ENCODE measurements at places on chromosomes 11 and 22.

DNA sequence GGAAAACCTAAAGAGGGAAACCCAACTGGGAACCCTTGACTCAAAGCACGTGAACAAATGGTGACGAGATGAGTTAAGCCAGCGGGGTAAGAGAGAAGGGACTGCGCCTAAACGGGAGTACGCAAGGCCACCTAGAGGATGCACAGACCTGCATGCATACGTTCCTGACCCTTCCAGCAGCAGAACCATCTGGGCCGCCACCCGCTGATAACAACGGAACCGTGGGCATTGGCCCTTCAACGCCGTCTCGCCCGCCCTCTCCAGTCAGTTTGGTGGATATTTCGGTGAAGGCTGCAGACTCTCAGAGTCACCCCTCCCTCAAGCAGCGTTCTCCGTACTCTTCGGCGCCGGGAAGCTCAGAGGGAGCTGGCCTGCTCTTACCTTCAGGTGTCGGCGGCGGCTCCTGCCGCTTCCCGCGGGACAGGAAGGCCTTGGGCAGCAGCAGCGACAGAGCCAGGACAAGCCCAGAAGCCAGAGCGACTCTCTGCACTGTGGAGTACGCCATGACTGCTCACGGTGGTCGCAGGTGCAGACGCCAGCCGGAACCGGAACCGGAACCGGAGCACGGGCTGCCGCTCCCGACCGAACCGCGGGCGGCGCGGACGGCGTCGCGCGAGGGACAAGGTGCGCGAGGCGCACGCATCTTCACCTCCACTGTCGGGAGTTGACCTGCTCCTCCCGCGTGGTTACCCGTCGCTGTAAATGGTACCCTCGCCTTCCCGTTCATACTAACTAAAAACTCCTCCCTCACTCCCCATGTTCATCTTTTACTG lies at the start of gene RIC3:
RIC3 (minus strand) TSS at position 541 of the 773 bp plus-strand sequence; CDS start at position 505, 36 bp downstream.
- peaks cover 5% of the 10 kb centered on the region for H3K27me3 ChIP-seq
- H3K36me3 ChIP-seq, result no peaks in the 10 kb centered on the region
- H3K27ac ChIP-seq, result no peak within 1 kb of the TSS
- H3K4me3 ChIP-seq, result peak within 1 kb of the TSS; percentile 89
- peak; percentile 22 for DNase-seq

GRCh38 chr11:132228746-132229325 lies 858.4 kb downstream of the NTM start:
- H3K27ac ChIP-seq, result no peak overlapping the region
- peaks cover 2% of the 10 kb centered on the region for H3K27me3 ChIP-seq
- H3K4me3 ChIP-seq, result no peak overlapping the region
- peaks cover 2% of the 10 kb centered on the region for H3K36me3 ChIP-seq
- H3K4me1 ChIP-seq, result no peaks in the 10 kb centered on the region

- H3K4me1 ChIP-seq, result peaks cover 31% of the 10 kb centered on the region
- peak; percentile 62 for DNase-seq
- peaks cover 23% of the 10 kb centered on the region for H3K27me3 ChIP-seq
- H3K27ac ChIP-seq, result no peak within 1 kb of the TSS
- peak within 1 kb of the TSS; percentile 49 for H3K4me3 ChIP-seq
These were observed at the start of gene PHLDB1 for GRCh38 chr11:118607401-118608359. PHLDB1 (plus strand) TSS chr11:118607615; CDS start chr11:118613837, 6,222 bp downstream.

DNA sequence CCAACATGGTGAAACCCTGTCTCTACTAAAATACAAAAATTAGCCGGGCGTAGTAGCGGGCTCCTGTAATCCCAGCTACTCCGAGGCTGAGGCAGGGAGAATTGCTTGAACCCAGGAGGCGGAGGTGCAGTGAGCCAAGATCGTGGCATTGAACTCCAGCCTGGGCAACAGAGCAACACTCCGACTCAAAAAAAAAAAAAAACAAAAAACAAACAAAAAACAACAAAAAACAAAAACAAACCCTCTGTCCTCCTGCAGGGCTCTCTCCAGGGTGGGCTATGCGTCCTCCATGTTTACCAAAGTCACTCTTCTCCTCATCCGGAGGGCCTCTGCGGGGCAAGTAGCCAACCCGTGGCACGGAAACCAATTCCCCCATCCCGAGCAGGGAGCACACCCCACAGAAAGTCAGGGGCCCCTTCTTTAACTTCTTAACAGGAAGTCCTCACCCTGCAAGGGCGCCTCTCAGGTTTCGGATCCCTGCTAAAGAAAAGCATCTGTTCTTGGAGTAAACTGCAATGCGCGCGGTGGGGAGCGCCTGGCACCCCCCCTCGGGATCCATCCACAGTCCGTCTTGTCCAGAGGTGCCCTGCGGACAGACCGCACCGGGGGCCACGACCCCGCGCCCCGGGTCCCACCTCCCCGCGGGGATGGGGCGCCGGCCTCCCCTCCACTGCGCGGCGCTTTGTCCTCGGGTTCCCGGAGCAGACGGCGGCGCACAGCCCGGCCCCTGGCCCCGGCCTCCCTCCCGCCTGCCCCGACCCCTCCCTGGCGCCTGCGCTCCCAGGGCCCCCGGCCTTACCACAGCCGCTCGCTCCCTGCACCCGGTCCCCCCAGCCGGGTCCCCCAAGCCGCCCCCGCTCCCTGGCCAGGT lies 712 bp downstream of the CERK start:
- H3K36me3 ChIP-seq, result peaks cover 3% of the 10 kb centered on the region
- H3K27me3 ChIP-seq, result peaks cover 7% of the 10 kb centered on the region
- peaks cover 27% of the 10 kb centered on the region for H3K4me1 ChIP-seq

DNA sequence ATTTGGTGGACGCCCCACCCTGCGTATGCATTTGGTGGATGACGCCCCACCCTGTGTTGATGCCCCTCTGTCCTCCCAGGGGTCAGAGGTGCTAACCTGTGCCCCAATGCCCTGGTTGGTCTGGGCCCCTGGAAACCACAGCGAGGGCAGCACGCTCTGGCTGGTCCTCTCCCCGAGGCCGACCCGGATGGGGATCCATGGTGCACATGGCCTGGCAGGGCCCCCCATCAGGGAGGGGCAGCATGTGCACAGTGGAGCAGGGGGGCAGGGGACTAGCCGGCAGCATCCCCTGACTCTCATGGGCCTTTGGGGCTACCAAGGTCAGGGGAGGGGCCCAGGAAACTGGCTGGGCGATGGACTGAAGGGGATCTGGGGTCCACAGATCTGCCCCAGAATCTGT lies 7.6 kb upstream of the MUC5AC start:
- peaks cover 15% of the 10 kb centered on the region for H3K36me3 ChIP-seq
- no peak for DNase-seq
- H3K27ac ChIP-seq, result no peak overlapping the region
- peaks cover 11% of the 10 kb centered on the region for H3K27me3 ChIP-seq

- H3K36me3 ChIP-seq, result peaks cover 3% of the 10 kb centered on the region
- H3K27me3 ChIP-seq, result peaks cover 14% of the 10 kb centered on the region
- no peak overlapping the region for H3K27ac ChIP-seq
- peak; percentile 18 for DNase-seq
- H3K4me3 ChIP-seq, result no peak overlapping the region
These were observed 759 bp downstream of the CPT1A start for GRCh38 chr11:68840661-68841653.

DNA sequence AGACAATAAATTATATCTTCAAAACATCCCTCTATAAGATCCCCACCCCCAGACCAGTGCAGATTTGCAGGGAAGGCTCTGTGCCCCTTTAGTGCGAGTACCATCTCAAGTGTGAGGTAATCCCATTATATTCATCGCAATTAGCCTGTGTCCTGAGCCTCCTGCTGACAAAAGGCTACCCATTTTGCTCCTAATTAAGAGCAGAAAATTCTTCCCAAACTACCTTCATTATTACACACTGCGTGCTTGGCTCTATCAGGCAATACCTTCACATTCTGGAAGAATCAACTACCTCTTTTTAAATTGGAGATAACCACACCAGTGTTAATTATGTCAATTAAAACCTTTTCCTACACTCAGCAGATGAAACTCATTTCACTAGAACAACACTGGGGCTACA lies 1133.4 kb upstream of the CCDC90B start:
- H3K4me3 ChIP-seq, result no peak overlapping the region
- no peaks in the 10 kb centered on the region for H3K36me3 ChIP-seq
- H3K4me1 ChIP-seq, result no peaks in the 10 kb centered on the region
- DNase-seq, result no peak

- no peak overlapping the region for H3K4me3 ChIP-seq
- no peak for DNase-seq
- peaks cover 4% of the 10 kb centered on the region for H3K27me3 ChIP-seq
These were observed 38.9 kb upstream of the CSNK2A3 start for GRCh38 chr11:11391796-11392463.

- no peak overlapping the region for H3K4me3 ChIP-seq
- no peak overlapping the region for H3K27ac ChIP-seq
- no peaks in the 10 kb centered on the region for H3K27me3 ChIP-seq
- no peaks in the 10 kb centered on the region for H3K36me3 ChIP-seq
- peaks cover 4% of the 10 kb centered on the region for H3K4me1 ChIP-seq
These were observed 1585.2 kb upstream of the TENM4 start for GRCh38 chr11:81026032-81026431.

DNA sequence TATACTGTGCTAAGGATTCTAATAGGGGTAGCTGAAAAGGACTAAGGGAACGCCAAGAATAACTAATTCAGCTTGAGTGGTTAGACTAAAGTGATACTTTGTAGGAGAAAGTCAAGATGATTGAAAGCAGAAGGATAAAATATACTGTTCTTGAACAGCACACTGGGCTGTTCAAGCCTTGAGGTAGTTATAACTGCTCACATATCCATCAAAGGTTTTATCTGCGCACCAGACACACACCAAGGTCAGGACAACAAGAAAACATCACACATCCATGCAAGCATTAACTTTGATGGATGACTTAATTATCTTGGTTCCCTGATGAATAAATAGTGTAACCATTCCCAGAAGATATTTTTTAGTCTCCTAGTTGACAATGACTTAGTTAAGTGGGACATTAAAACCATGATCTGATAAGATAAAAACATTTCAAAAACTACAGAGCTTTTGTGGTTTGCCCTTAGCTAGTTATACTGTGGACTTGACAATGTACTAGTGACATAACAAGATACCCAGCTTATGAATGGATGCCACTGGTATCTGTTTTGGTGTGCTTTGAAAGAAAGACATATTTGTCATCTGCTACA lies 728.9 kb downstream of the JRKL start:
- no peak overlapping the region for H3K4me3 ChIP-seq
- no peak overlapping the region for H3K27ac ChIP-seq
- H3K36me3 ChIP-seq, result no peaks in the 10 kb centered on the region
- H3K27me3 ChIP-seq, result no peaks in the 10 kb centered on the region
- DNase-seq, result no peak

DNA sequence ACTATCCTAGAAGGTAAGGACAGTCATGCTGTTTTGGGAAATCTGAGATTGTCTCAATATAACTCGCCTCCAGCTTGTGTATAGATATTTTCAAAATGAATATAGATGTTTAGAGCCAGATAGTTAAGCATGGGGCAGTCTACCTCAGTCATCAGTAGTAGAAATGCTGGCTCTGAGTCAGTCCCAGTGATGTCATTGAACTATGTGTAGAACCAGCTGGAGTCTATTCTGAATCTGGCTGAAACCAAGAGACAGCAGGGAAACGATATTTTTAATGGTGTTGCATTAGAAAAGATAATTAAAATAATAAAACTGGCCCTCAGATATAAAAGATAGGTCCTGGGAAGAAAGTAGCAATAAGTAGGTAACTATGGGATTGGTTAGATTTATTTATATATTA lies 25.9 kb downstream of the PIWIL4 start:
- peaks cover 27% of the 10 kb centered on the region for H3K4me1 ChIP-seq
- H3K36me3 ChIP-seq, result no peaks in the 10 kb centered on the region
- no peak overlapping the region for H3K27ac ChIP-seq

GRCh38 chr22:37196539-37197450 lies 8.7 kb upstream of the C1QTNF6 start:
- H3K27me3 ChIP-seq, result peaks cover 1% of the 10 kb centered on the region
- H3K27ac ChIP-seq, result no peak overlapping the region
- H3K36me3 ChIP-seq, result peaks cover 8% of the 10 kb centered on the region
- DNase-seq, result no peak
- H3K4me1 ChIP-seq, result peaks cover 3% of the 10 kb centered on the region

DNA sequence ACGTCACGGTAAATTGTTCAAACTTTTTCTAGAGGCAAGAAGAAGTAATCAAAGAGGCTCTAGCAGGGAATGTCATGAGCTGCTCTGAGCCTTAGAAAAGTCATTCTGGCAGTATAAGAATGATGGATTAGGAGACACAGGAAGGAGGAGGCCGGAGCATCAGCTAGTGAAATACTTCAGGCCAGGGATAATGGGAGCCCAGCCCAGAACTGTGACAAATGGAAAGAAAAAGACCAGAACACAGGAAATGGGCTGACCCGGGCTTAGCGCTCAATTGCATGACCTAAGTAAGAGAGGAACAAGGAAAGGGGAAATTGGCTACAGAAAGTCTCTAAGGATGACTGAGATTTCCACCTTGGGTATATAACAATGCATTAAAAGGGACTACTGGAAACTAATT lies 108.6 kb downstream of the LARGE1 start:
- H3K4me1 ChIP-seq, result peaks cover 11% of the 10 kb centered on the region
- H3K36me3 ChIP-seq, result peaks cover 1% of the 10 kb centered on the region
- no peak overlapping the region for H3K4me3 ChIP-seq
- H3K27ac ChIP-seq, result no peak overlapping the region
- no peaks in the 10 kb centered on the region for H3K27me3 ChIP-seq
- DNase-seq, result no peak

DNA sequence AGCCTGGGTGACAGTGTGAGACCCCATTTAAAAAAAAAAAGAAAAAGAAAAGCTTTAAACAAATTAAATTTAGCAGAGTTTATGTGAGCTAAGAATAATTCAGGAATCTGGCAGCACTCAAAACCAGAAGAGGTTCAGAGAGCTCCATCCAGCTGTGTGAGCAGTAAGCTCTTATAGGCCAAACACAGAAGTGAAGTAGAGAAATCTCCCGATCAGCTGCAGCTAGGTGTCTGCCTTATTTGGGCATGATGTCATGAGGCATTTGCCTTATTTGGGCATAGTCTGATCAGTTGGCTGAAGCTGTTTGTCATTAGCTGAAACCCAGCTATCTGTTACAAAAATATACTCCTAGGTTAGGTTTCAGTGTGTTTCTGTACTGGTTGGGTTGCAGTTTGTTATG lies 8.2 kb downstream of the MS4A15 start:
- peaks cover 4% of the 10 kb centered on the region for H3K4me1 ChIP-seq
- no peak overlapping the region for H3K4me3 ChIP-seq
- H3K36me3 ChIP-seq, result no peaks in the 10 kb centered on the region
- H3K27ac ChIP-seq, result no peak overlapping the region
- no peak for DNase-seq

GRCh38 chr11:42200311-42200710 lies 740.9 kb upstream of the LRRC4C start:
- H3K27ac ChIP-seq, result no peak overlapping the region
- H3K4me1 ChIP-seq, result no peaks in the 10 kb centered on the region

DNA sequence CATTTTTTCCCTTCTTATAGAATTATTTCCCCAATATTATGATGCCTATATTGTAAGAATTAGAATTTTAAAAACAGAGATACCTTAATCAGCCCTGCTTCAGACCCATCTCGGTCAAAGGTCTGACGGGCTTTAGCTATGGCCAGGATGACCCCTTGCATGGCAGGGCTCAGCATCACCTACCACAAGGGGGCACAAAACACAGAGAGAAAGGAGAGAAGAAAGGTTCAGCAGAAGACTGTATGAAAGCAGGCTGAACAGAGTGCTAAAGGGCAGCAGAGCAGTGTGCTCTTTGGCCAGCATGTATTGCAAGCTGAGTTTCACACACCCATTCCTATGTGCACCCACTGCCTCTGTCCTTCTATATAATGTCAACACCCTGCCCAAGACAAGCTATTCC lies 26.8 kb downstream of the CLDN25 start:
- H3K27me3 ChIP-seq, result no peaks in the 10 kb centered on the region
- DNase-seq, result peak; percentile 65
- no peak overlapping the region for H3K27ac ChIP-seq
- H3K4me3 ChIP-seq, result no peak overlapping the region
- no peaks in the 10 kb centered on the region for H3K4me1 ChIP-seq
- H3K36me3 ChIP-seq, result peaks cover 25% of the 10 kb centered on the region

- H3K4me3 ChIP-seq, result no peak overlapping the region
- H3K36me3 ChIP-seq, result no peaks in the 10 kb centered on the region
- DNase-seq, result peak; percentile 83
- no peak overlapping the region for H3K27ac ChIP-seq
- H3K27me3 ChIP-seq, result peaks cover 17% of the 10 kb centered on the region
These were observed 925 bp upstream of the KCNJ11 start for GRCh38 chr11:17389211-17389956.
